ENCODE measurements at places on chromosomes 16 and 17. TPM values are rescaled to one million over a fixed set of nuclear protein-coding genes. Genes with fewer than 3 reads are reported as not detected.

DNA sequence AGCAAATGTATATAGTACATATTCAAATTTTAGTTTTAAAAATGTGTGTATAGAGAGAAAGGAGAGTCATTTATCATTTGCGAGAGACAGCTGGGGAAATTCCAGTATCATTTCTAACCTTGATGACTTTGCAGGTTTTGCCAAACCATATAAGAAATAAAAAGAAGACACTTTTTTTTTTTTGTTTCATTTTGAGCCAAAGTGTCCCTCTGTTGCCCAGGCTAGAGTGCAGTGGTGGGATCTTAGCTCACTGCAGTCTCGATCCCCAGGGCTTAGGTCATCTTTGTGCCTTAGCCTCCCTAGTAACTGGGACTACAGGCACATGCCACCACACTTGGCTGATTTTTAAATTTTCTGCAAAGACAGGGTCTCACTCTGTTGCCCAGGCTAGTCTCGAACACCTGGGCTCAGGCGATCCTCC, 38.4 kb upstream of the VWA3A start:
- H3K36me3 ChIP-seq, result peaks cover 1% of the 10 kb centered on the region
- no peaks in the 10 kb centered on the region for H3K27me3 ChIP-seq
- no peak for DNase-seq
- no peak overlapping the region for H3K27ac ChIP-seq
- no peak overlapping the region for H3K4me3 ChIP-seq

- peak overlapping the region; percentile 81 for H3K27ac ChIP-seq
- peak; percentile 84 for DNase-seq
- H3K27me3 ChIP-seq, result no peaks in the 10 kb centered on the region
- no peaks in the 10 kb centered on the region for H3K36me3 ChIP-seq
- H3K4me1 ChIP-seq, result peaks cover 6% of the 10 kb centered on the region
These were observed 60.2 kb downstream of the HAPSTR1 start for GRCh38 chr16:9151597-9151996.

DNA sequence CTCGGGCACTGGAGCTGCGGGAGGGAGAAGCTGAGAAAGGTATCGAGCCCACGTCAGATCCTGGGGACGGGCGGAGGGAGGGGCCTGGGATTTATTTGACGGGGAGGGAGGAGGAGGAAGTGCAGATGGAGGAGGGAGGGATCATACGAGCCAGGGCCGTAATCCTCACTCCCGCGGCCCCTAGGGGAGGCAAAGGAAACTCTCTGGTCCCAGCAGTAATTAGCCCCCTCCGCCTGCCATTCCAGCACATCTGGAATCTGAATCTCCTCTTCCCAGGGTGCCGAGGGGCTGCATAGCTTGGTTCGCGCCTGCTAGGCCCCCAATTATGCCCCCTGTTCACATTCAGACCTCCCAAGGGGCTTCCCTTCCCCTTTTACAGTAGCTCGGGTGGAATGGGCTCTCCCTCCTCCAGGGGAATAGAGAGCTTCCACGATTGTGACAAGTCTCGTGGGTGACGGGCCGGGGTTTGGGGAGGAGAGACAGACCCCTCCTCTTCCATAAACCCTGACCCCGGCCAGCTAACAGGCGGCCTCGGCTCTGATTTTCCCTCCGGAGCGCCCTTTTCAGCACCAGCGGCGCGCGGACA, at the start of gene SEZ6L2:
Gene SEZ6L2, minus strand, starts transcription at position 35 of the 586 bp plus-strand sequence. CDS start 531 bp downstream, outside the sequence.
- H3K4me1 ChIP-seq, result peaks cover 10% of the 10 kb centered on the region
- H3K4me3 ChIP-seq, result peak within 1 kb of the TSS; percentile 87
- peak within 1 kb of the TSS; percentile 88 for H3K27ac ChIP-seq
- peak; percentile 86 for DNase-seq
- 0 out of 2 replicates have a peak, but pooled peaks cover 5% of the 10 kb centered on the region for H3K36me3 ChIP-seq

ARL5C gene
- not detected for total RNA-seq
